Dermis microvascular lymphatic vessel endothelial cell (primary cell): ENCODE measurements at places on chromosomes 16 and 17.
A peak's percentile ranks its signal among the peaks of the same experiment; 100 is the strongest.

DNA sequence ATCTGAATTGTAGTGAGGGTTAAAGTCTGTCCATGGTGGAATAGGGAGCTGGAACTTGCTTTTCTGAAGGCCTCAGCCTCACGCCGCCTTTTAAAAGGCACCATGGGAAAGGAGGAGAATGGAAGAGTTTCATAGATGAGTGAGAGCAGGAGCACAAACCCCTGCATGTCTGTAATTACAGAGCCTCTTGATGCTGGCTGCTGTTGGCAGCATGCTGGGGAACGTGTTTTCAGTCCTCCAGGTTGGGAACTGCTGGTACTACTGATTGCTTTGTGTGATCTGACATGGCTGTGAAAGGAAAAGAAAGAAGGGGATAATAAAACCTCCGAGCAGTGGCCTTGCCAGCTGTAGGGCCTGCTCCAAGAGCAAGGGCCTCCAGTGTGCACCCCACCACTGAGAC, 16.8 kb upstream of the DYNLL2 start:
- DNase-seq: no peak

DNA sequence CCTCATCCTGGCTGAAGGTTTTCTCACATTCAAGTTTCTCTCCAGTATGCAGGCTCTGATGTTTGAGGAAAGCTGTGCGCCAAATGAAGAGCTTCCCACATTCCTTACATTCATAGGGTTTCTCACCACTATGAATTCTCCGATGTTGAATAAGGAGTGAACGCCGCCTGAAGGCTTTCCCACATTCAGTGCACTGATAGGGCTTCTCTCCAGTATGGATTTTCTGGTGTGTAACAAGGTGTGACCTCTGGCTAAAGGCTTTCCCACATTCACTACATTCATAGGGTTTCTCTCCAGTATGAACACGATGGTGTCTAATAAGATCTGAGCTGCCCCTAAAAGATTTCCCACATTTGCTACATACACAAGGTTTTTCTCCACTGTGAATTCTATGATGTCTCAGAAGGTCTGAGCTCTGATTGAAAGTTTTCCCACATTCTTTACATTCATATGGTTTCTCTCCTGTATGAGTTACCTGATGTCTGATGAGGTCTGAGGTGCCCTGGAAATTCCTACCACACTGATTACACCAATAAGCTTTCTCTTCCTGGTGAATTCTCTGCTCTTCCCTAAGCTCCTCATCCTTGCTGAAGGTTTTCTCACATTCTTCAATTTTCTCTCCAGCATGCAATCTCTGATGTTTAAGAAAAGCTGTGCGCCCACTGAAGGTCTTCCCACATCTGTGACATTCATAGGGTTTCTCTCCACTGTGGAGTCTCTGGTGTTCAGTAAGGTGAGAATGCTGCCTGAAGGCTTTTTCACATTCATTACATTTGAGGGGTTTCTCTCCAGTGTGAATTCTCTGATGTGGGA, 8.9 kb downstream of the ZNF594 start:
- DNase-seq: no peak

- no peak for DNase-seq
Measured at GRCh38 chr16:87740909-87741424, 24.8 kb downstream of the KLHDC4 start.

DNA sequence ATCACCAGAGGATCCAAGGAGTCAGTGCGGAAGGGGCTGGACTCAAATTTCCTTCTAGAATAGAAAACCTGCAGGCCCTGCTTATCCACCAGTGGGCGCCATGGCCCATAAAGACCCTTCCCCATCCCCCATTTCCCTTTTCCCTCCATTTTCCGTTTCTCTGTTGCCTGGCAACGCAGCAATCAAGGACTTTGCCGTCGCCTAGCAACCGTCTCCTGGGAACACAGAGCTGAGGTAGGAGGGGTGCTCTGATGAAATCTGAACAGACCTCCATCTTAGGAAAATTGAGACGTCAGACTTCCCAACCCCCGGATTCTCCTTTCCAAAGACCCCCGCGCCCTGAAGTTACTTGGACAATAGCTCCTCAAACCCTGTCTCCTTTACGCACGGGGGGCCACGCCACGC, 5.7 kb downstream of the DLG4 start:
- DNase-seq: peak; percentile 91

DNA sequence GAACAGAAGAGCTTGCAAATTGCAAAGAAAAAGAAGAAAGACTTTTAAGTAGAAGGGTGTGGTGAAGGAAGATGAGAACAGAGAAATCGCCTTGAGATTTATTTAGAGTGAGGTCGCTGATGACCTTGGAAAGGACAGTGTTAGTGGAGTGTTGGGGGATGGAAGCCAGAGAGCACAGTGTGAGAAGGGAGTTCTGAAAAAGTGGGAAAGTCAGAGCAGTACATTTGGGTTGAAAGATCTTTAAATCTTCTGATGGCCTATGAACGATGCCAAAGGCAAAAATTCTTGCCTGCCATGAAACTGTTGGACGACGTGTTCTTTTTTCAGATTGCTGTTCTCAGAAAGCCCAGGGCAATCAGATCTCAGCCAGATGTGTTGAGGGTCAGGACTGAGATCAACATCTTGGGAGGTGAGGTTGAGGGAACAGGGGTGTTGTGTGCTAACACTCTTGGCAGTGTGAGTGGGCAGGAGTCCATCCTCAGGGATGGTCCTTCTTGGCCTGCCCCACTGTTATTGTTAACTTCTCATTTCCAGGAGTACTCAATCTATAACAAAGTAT, 330.1 kb downstream of the MAP2K6 start:
- no peak for DNase-seq

- DNase-seq: no peak
Measured at GRCh38 chr17:11736613-11737312, 138.5 kb downstream of the DNAH9 start.

- no peak for DNase-seq
Measured at GRCh38 chr17:59332749-59333377, 1.4 kb downstream of the YPEL2 start.

- no peak for DNase-seq
Measured at GRCh38 chr17:75535119-75535537, 9.6 kb downstream of the LLGL2 start.

GRCh38 chr17:1764284-1764683, 2.4 kb downstream of the SERPINF1 start:
- DNase-seq: no peak

- DNase-seq: no peak
Measured at GRCh38 chr17:17309356-17309755, 6.2 kb downstream of the NT5M start.

- DNase-seq: no peak
Measured at GRCh38 chr17:17088086-17088485, 45.8 kb downstream of the MPRIP start.

- no peak for DNase-seq
Measured at GRCh38 chr17:66392783-66393437, 90.5 kb downstream of the PRKCA start.

DNA sequence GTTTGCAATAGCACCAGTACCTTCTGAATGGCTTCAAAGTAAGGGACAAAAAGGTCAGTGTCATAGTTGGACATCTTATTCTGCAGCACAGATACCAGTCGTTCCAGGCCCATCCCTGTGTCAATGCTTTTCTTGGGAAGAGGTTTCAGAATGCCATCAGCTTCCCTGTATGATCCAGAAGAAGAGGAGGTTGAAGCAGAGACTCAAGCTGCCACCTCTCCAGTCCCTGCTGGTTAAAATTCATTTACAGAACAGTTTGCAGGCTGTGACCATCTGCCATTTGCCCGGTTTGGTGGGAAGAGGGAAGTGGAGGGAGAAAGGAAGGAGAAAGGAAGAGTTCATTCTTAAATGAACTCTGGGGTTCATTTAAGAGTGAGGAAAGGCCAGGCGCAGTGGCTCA, 18.4 kb upstream of the EXOSC6 start:
- no peak for DNase-seq

DNA sequence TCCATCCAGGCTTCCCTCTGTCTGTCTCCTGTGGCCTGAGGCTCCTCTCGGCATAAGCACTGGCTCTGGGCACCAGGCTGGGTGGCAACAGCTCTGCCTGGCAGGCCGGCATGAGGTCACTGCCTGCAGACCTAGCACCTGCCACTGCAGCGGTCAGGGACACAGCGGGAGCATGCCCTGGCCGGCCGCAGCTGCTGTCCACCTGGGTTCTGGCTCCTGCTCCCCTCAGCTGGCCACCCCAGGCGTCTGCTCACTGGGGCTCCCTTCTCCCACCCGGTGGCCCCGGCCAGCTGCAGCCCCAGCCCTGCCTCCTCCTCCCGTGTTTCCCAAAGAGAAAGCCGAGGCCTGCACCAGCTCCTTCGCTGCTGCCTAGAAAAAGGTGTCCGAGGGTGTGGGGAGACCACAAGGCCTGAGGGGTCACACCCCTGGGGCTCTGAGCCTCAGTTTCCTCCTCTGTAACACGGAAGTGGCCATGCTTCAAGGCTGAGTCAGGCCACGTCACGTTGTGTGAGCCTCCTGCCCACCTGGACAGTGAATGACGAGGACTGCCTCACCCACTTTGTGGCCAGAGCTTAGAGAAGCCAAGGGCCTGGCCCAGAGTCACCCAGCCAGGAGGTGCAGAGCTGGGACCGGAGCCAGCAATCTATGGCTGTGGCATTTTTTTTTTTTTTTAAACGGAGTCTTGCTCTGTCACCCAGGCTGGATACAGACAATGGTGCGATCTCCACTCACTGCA, 6.7 kb downstream of the NTHL1 start:
- DNase-seq: no peak
